PC-9 (cell line): ENCODE measurements at places on chromosomes 16 and 17. TPM values are rescaled to one million over a fixed set of nuclear protein-coding genes. Genes with fewer than 3 reads are reported as not detected.

Gene MGAT5B
- 13.9 and 14.3 TPM in 2 replicates for total RNA-seq

Gene DPEP3
- not detected in 2 replicates for total RNA-seq

- no peak for DNase-seq
Measured at GRCh38 chr16:24132797-24133155, 123.4 kb upstream of the CACNG3 start.

- DNase-seq, result no peak
Measured at GRCh38 chr17:30964876-30965275, 6.0 kb upstream of the RNF135 start.

GRCh38 chr16:51057969-51058337 lies 93.1 kb downstream of the SALL1 start:
- no peak for DNase-seq

- DNase-seq, result no peak
Measured at GRCh38 chr17:54455251-54455868, 445.3 kb upstream of the TOM1L1 start.

- no peak for DNase-seq
Measured at GRCh38 chr16:12453832-12454231, 349.9 kb downstream of the CPPED1 start.

GRCh38 chr16:78552106-78552675 lies 452.7 kb downstream of the WWOX start:
- no peak for DNase-seq

DNA sequence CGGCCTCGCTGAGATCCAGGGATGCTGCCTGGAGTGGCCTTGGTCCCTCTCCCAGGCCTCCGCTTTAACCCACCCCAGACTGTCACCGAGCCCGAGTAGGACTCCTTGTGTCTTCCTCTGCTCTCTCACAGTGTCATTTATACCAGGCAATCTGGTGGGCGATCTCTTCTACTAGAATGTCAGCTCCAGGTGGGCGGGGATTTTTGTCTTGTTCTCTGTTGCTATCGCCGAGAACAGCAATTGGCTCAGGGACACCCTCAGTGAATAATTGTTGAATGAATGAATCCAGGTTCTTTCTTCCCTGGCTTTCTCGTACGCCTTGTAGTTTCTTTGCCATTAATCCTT lies 591 bp downstream of the DHX38 start:
- DNase-seq, result peak; percentile 5

- peak; percentile 52 for DNase-seq
Measured at GRCh38 chr16:28549301-28549899, 4.3 kb upstream of the SGF29 start.

GRCh38 chr16:88319116-88319965 lies 63.4 kb upstream of the ZNF469 start:
- no peak for DNase-seq

DNA sequence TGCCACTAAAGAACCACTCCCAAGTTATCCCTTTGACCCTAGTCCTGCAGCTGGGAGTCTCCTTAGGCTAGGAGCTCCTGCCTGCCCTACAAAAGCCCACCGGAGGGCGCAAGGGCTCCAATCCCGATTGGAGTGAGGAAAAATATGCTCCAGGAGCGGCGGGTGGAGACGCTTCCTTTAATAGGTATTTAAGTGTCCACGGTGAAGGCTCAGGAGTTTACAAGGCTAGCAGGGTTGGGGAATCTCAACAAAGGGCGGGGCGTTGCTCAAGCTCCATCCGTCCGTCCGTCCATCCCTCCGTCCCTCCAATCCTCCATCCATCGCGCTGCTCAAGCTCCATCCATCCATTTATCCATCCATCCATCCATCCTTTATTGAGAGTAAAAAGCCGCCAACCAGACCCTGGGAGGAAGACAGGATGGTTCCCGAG lies 556 bp upstream of the SPNS1 start:
- DNase-seq, result peak; percentile 51

GRCh38 chr17:44087319-44087718 lies 16.8 kb downstream of the G6PC3 start:
- no peak for DNase-seq

- no peak for DNase-seq
Measured at GRCh38 chr16:14043278-14043677, 27.8 kb upstream of the MRTFB start.
